WERI-Rb-1 (cell line): ENCODE measurements at places on chromosomes 5 and 9.

- DNase-seq, result peak; percentile 29
These were observed 1246.0 kb upstream of the DMAC1 start for GRCh38 chr9:9045572-9045971.

DNA sequence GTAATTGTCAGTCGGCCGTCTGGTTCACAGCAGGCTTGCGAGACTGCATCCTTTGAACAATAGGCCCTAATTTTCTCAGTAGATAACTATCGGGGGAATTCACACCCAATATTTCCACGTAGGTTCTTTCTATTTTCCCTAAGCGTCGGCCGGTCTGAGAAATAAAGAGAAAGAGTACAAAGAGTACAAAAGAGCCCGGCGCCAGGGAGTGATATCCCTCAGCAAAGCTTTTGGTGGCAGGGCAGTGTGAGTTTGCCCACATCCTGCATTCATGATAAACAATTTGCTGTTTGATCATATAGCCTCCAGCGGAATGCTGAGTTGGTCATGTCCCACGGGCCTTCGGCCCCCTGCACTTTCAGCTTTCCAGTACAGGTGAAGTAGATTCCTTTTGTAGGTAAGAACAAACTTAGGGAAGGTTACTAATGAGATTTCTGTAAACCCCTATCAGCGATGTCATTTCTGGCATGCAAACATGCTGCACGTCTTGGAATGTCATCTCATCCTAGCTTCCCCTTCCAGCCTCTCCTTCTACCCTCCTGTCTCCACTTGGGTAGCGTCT is 4.7 kb upstream of the PTGR1 start:
- DNase-seq, result no peak

DNA sequence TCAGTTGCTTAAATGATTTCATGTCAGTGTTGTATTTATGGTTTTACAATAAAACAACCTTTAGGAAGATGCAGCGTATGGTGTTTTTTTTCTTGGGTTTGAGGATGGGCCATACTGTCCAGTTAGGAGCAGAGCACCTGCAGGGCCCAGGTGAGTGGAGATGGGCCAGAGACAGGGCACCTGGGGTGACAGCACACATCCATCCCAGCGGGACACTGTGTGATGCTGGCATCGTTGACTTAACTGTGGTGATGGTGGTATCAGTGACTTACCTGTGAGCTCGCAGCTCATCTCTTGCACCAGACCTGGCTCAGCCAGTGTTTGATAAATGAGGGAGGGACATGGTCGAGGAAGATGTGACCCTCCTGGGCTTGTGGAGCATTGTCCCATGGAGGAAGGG is 21.6 kb downstream of the AMBP start:
- no peak for DNase-seq

DNA sequence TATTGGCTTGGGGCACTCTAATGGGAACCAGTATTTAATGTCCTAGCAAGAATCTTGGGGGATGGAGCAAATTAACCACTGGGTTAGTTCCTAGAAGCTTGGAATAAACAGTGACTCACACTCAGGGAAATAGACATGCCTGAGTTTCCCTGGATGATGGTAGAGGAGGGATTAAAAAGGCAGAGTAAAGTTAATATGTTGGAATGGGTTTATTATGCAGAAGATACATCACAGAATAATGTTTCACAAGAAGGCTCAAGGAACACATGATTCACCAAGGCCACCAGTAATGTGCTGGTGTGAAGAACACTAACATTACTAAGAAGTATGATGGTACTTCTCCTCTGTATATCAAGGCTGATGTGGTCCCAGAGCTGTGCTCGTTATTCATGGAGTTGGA is 752.9 kb upstream of the SEMA6A start:
- DNase-seq, result no peak

GRCh38 chr5:1918488-1919208 is 35.9 kb upstream of the IRX4 start:
- no peak for DNase-seq

DNA sequence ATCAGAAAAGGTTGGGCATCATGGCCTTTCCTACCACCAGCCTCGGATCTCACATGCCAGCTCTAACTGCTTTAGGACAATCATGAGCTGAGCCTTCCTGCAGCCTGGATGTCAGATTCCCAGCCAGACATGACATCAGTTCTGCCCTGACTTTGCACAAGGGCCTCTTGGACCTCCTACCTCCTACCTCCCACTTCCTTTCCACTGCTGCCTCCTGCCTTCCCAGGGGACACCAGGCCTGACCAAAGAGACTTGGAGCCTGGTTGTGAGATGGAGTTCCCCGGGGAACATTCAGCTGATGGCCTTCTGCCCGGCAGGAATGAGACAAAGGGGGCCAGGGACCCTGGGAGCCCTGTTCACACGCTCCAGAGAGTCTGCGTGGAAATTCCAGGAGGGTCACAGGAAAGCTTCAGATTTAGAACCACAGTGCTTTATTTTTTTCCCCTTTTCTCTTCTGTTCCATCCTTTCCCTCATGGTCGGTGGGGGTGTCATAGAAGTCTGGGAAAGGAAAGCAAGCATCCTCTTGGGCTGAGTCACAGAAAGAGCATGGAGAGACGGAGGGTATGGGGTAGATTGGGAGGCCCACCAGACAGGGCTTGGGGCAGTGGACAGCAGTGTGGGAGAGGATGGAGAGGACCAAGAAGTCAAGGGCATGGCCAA is 35.4 kb upstream of the IL17B start:
- DNase-seq, result no peak

GRCh38 chr9:125752070-125752628 is 5.0 kb downstream of the PBX3 start:
- DNase-seq, result no peak

GRCh38 chr5:125874717-125875116 is 548.5 kb upstream of the GRAMD2B start:
- peak; percentile 20 for DNase-seq

DNA sequence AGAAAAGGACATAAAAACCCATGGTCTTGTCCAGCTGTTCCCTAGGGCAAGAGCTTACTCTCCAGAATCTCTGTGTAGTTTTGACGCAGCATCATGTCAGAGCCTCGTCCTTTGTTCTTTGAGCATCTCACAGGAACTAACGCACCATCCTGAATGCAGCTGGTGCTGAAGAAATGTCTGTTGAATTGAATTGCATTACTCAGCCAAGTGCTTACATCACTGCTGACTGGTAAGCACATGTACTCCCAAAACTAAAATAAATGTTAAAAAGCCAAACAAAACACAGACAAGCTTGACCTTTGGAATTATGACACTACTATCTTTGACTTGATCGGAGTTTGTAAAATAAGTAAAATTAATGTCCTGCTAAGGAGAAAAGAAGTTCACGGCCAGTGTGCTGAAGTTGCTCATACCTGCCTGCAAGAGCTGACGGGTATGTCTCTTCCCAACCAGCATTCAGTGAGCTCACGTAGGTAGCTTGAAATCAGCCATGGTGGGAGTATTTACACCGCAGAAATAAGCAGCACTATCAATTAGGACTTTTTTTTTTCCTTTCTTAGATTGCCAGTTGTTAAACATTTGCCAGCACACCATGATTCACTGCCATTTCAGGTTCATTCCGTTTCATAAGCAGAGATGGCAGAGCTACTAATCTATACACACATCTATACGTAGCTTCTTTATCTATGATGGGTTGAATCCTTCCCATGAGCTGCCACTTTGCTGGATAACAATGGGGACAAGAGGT is 310.6 kb upstream of the MSX2 start:
- no peak for DNase-seq

DNA sequence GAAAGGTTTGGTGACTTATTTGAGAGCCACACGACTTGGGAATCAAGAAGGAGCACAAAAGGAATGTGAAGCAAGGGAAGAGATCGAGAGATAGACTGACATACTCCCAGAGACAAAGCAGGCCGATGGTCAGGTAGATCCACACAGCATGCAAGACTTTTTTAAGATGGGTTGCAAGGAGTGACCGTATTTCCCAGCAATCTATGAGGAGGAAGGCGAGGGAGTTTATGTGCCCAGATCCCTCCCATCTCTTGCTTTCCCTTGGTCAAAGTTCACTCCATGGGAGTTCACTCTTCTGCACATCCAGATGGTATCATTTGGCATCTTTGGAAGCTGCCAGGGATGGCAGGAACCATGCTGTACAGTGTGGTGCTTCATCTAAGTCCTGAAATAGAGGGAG is 148.9 kb downstream of the RMI1 start:
- DNase-seq, result no peak

DNA sequence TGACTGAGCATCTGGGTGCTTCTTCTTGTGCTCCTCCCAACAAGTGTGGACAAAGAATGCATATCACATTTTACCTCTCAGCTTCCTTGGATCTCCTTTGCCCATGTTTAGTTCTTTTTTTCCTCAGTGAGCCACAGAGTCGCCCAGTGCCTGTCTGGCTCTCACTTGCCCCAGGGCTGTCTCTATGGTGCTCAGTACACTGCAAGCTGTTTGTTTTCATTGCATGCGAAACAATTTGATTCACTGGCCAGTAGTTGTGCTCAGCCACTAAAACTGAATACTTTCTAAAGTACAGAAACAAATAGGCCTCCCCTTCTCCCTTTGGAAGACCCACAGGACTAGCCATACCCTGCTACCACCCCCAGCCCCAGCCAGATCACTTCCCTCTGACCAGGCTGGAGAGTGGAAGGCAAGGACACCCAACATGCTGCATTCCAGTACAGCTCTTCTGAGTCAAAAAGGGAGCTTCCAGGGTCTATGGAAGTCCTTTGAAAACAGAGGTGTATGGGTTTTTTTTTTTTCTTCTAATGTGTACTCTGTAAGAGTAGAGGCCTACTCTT is 3.8 kb downstream of the LHFPL2 start:
- DNase-seq, result no peak

- DNase-seq, result peak; percentile 48
These were observed 980 bp downstream of the COL5A1 start for GRCh38 chr9:134642385-134643181.

DNA sequence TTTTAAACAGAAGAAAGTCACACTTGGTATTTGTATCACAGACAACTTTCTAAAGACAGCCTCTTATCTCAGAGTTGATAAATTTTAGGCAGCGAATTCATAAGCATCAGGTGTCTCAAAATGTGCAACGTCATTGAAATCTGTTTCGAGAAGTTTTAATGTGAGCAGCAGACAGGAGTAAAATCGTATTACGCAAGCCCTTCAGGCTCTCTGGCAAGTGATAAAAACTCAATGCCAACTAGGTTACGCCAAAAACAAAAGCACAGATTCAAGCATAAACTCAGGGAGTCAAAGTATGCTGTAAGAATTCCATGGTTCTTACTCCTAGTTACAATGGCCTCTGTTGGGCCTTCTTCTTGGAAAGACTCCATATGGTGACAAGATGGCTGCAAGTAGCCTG is 244.7 kb downstream of the SEMA5A start:
- DNase-seq, result no peak
